Suppressor macrophage (primary cell): ENCODE measurements at places on chromosomes 7 and 10.

DNA sequence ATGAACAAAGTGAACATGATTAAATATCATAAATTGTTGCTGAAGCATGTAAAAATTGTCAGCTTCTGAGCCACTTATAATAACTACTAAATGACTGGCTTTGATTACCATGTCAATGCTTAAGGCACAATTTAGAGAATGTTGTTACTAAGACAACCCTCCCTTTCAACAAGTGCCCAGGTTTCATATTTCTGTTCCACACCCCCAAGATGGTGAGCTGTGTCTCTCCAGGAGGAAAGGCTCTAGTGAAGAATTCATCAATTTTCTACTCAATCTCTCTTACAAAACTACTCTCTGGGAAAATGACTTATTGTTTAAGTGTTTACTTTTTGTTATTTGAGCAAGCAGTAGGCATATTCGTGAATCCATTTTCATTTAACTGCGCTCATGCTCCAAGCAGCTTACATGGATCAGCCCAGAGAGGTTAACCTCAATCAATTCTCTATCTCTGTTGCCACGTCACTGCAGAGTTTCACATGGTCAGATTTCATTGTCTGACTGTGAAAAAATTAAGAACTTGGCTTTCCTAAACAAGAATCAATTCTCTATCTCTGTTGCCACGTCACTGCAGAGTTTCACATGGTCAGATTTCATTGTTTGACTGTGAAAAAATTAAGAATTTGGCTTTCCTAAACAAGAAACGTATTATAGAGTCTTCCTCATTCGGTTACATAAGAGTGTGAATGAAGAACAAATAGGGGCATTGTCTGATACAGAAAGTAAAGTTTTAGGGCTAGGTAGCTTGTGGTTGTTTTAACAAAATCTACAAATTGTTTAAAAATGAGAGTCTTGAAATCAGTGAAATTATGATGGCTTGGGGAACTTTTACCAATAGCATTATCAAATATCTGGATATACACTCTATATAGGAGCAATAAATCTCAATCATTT lies 49.7 kb downstream of the CCDC71L start:
- DNase-seq: no peak

GRCh38 chr7:138661069-138661635 lies 40.0 kb downstream of the SVOPL start:
- no peak for DNase-seq

- DNase-seq: no peak
Observed at GRCh38 chr10:60645980-60646379, 132.3 kb upstream of the CDK1 start.

DNA sequence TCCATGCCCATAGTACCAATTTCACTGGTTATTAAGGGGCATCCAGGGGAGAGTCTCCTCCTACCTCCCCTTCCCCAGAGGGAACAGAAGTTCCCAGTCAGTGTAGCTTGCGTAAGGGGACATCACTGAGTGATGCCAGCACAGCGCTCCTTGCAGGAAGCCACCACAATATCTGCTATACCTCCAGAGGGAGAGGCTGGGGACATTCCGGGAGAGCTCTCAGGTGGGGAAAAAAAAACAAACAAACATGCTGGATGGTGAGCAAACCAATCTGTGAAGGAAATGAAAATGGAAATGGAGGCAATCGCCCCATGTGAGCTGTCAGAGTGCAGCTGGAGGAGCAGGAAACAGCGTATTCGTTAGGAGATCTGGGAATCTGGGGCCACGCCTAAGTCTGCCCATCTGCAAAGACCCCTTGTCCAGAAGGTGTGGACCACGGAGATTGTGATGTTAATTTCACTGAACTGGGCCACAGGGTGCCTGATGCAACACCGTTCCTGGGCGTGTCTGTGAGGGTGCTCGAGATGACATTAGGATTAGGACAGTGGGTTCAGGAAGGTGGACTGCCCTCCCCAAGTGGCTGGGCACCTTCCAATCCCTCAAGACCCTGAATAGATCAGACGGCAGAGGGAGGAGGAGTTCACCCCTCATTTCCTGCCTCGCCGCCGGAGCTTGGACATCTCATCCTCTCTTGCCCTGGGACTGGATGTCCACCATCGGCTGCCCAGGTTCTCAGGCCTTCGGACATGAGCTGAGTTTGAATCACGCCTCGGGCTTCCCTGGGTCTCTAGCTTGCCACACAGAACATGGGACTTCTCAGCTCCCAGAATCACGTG lies 30.5 kb downstream of the GNA12 start:
- DNase-seq: no peak

DNA sequence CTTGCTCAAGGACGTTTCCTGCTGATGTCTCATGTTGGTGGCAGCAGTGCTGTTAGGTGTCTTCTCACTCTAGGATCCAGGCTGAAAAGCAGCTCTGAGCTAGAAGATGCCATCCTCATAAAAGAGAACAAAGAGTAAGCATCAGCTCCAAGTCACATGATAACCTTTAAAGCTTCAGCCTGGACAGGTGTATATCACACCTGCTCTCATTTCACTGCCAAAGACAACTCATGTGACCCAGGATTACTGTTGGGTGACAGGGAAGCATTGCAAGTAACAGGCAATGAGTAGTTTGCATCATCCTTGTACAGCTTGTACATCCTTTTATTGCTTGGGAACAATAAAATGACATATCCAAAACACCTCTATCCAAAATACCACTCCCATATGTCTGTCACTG lies 423.4 kb upstream of the DPP6 start:
- DNase-seq: no peak

DNA sequence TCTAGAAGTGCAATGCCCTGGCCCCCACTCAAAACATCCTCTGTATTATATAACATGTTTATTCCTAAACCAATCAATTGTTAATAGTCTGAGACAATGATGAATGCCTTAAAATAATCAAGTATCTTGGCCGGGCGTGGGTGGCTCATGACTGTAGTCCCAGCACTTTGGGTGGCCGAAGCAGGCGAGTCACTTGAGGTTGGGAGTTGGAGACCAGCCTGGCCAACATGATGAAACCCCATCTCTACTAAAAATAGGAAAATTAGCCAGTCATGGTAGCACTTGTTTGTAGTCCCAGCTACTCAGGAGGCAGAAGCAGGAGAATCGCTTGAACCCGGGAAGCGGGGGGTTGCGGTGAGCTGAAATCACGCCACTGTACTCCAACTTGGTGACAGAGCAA lies 29.4 kb upstream of the CACNA2D1 start:
- no peak for DNase-seq

- no peak for DNase-seq
Observed at GRCh38 chr7:104816537-104816936, 197.5 kb upstream of the KMT2E start.

- peak; percentile 91 for DNase-seq
Observed at GRCh38 chr10:102645388-102645740, 1.1 kb downstream of the TRIM8 start.

DNA sequence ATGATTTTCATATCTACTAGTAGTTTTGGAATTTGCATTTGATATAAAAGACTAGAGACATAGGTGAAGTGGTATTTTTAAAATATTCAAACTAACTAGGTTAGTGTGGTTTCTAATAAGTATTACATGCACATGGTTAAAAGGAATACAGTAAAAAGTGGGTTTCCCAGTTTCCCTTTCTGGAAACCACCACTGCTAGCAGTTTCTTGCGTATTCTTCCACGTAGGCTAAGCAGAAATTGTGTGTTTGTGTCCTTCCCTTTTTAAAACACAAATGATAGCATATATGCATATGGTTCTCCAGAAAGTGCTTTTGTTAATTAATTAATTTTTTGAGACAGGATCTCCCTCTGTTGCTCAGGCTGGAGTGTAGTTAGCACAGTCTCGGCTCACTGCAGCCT lies 15.4 kb downstream of the NRF1 start:
- peak; percentile 62 for DNase-seq

GRCh38 chr7:130995252-130996081 lies 261.5 kb upstream of the KLF14 start:
- no peak for DNase-seq

DNA sequence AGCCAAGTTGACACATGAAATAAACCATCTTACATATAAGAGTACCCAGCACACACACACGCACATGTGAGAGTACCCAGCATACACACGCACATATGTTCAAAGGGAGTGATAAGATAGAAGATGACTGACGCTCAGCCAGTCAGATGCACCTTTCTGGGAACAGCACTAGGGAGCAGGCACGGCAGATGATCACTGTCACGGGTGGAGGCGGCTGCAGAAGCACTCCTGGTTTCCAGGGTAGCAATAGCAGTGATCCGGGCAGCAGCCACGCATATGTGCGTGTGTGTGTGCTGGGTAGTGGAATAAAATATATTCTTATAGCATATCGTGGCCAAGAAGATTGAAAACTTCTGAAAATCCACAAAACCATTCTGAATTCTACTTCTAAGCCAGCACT lies 85.8 kb upstream of the NAMPT start:
- DNase-seq: no peak

GRCh38 chr10:5404208-5405041 lies at the start of gene TUBAL3:
Gene TUBAL3, minus strand, starts transcription at chr10:5404828. Its CDS starts 36 bp downstream, at chr10:5404792.
- DNase-seq: no peak

GRCh38 chr7:133051066-133051465 lies 30.8 kb downstream of the CHCHD3 start:
- DNase-seq: no peak

GRCh38 chr10:117003336-117003735 lies 1.7 kb downstream of the SHTN1 start:
- no peak for DNase-seq

DNA sequence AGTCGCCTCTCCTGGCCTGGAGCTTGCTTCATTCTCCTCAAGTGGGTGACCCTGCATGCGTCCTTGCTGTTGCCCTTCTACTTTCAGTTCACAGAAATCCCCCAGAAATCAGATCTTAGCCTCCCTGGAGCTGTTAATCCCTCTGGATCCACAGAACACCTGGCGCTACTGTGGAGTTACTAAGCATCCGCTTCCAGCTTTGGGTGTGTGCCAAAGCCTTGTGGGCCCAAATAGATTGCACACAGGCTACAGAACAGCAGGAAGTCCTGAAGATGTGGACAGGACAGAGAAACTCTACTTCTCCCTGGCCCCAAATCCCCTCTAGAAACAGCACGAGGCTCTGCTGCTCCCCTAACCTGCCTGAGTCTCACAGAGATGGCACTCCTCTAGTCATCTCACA lies 36.6 kb upstream of the PDLIM1 start:
- DNase-seq: no peak

GRCh38 chr7:116772926-116773749 lies 89.2 kb upstream of the CAPZA2 start:
- no peak for DNase-seq

GRCh38 chr7:45682836-45683555 lies 108.8 kb downstream of the ADCY1 start:
- DNase-seq: no peak

GRCh38 chr7:41641011-41641664 lies 61.8 kb downstream of the INHBA start:
- no peak for DNase-seq

- DNase-seq: no peak
Observed at GRCh38 chr10:80471715-80472233, 17.7 kb downstream of the TSPAN14 start.

DNA sequence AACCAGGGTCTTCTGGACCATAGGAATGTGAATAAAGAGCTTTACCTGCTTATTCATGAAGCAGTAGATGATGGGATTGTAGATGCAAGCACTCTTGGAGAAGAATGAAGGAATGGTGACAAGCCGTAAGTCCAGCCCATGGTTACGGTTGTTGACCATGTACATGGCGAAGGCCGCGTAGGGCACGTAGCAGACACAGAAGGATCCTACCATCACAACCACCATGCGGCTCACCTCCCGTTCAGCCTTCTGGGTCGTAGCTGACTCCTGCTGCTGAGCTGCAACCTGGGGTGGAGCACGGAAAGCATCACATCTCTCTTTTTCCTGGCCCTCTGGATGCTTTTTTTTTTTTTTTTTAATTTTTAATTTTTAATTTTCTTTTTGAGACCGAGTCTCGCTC lies 2.0 kb downstream of the OPN1SW start:
- no peak for DNase-seq

- DNase-seq: no peak
Observed at GRCh38 chr7:36217961-36218284, 64.9 kb downstream of the EEPD1 start.

GRCh38 chr10:17443707-17444387 lies 10.5 kb downstream of the ST8SIA6 start:
- no peak for DNase-seq

GRCh38 chr7:1193593-1194424 lies 33.8 kb upstream of the ZFAND2A start:
- peak; percentile 57 for DNase-seq

GRCh38 chr7:1941464-1942242 lies 271.6 kb downstream of the ELFN1 start:
- peak; percentile 40 for DNase-seq

DNA sequence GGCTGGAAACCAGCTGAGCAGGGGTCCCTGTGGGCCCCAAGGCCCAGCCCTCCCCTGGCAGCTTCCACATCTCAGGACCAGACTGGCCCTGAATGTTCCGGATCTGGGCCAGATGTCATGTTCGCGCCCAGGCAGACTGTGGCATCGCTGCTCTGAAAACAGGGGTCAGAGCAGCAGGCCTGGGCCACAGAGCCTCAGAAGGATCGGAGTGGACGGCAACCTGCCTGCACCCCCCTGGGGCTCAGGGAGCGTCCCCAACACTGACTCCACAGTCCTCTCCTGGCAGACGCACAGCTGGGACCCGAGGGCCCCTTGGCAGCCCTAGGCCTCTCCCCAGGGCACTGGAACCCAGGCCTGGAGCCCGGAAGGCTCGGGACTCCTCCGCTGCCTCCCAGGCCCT lies 91.3 kb upstream of the DNAAF5 start:
- no peak for DNase-seq

GRCh38 chr7:138895679-138896078 lies 85.5 kb downstream of the KIAA1549 start:
- DNase-seq: no peak

GRCh38 chr7:55641811-55642210 lies 69.5 kb upstream of the VOPP1 start:
- DNase-seq: no peak

- no peak for DNase-seq
Observed at GRCh38 chr7:54339073-54339472, 203.1 kb upstream of the VSTM2A start.

DNA sequence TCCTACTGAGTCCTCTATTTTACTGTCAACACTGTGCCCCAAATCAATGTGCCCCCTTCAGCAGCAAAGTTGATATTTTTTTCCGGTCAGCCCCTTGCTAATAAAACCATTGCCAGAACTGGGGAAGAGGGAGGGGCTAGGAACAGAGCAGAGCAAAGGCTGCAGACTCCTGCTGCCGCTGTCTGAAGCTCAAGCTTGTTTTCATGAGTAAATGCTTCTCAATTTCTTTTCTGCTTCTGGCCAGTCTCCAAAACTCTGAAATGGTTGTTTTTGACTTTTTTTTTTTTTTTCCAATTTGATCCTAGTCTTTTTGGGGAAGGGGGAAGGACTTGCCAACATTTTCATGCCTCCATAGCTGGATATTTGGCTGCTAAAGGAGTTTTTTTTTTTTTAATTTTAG lies 26.7 kb upstream of the PROSER2 start:
- DNase-seq: no peak

DNA sequence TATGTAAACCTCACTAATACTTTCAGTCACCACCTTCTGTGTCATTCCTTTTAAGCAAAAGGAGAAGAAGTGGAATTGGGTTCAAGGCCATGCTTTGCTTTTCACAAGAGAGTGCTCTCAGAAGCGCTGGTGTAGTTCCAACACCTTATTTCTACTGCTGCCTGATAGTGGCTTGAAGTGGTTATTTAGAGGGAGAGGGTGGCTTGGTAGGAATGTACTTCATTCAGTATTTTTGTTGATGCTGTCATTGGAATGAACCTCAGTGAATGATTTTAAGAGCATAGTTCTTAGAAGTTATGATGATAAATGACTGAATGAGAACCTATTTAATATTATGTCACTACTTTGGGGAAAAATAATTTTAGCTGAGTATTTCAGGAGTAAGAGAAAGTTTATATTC lies 396.7 kb downstream of the EXOC4 start:
- no peak for DNase-seq
